Choroid plexus epithelial cell (primary cell): ENCODE measurements at places on chromosomes 4 and X.

DNA sequence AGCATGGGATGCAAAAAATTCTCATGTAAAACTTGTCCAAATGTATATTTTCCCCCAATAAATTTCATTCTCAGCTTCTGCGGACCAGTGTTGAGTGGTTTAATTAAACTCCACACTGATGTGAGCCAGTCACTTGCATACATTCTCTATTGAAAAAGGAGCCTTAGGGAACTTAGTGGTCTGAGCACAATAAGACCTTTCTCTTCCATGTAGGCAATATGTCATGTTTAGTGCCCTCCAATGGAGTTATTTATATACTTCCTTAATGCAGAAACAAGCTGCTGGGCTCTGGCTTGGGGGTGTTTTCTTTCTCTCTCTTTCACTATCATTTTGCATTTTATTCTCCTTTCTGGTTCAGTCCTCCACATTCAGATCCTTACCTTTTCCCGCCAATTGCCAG is 196.9 kb downstream of the ANAPC10 start:
- no peak for DNase-seq

DNA sequence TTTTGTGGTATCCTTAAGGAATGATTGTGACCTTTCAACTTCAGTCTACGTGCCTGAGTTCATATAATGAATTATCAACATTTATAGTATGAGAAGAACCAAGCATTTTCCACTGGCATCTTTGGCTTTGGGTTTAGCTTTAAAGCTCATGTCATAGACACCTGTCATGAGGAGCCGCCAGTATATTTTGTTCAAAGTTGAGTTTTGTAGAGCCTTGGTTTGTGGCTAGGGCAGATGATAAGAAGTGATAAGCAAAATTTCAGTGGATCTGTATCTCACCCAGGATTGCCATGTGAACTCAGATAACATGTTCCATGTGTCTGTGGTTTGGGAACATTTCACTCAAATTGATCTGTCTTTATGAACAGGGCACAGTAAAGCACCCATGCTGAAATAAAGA is 873.2 kb downstream of the STPG2 start:
- DNase-seq, result no peak

DNA sequence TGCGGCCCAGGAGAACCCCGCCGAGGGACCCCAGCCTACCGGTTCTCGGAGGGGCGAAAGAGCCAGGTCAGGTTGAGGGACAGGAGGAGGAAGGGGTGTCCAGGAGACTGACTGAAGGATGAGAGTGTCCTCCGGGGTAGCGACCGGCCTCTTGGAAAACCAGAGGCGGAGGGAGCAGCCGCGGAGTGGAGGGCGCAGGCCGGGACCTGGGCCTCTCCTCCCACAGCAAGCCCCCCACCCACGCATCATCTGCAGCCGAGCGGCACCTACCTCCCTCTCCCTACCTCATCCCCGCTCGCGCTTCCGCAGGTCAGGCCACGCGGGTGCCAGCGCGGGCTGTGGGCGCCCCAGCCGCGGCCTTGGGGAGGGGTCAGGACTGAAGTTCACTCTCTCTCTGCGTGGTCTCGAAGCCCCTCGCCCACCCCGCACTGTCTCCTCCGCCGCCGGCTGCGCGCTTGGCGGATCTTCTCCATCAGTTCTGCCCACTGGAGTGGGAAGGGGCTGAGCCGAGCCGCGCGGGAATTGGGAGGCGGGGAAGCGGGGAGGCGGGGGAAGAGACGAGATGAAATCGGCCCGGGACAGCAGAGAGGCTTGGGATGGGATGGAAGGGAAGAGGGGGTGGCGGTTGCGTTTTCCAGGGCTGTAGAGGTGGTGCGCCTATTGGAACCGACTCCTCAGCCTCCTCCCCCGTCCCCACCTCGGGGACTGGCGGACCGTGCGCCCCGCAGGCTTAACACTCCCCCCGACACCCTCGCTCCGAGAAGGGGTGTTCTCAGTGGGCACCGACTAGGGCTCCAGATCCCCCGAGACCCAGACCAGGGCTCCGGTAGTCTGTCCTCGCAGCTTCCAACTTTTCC is 1.8 kb downstream of the NLGN4X start:
- no peak for DNase-seq

GRCh38 chr4:184476695-184477094 is 2.3 kb upstream of the IRF2 start:
- DNase-seq, result no peak

DNA sequence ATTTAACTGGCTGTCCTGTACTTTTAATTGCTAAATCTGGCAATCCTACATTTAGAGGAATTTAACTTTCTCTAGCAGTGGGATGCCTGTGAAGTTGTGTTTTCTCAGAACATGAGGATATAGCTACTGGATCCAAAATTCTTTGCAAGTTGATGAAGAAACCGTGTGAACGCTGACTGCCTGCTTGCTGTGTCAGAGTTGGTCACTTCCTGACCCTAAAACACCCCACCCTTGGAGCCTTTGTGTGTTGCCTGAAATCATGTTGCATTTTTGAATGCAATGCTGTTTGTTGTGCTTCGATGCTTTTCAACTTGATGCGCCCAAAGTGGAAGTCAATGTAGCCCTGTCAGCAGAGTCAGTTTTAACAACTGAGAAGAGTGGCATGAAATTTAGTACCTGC is 211.2 kb downstream of the ANK2 start:
- DNase-seq, result no peak

DNA sequence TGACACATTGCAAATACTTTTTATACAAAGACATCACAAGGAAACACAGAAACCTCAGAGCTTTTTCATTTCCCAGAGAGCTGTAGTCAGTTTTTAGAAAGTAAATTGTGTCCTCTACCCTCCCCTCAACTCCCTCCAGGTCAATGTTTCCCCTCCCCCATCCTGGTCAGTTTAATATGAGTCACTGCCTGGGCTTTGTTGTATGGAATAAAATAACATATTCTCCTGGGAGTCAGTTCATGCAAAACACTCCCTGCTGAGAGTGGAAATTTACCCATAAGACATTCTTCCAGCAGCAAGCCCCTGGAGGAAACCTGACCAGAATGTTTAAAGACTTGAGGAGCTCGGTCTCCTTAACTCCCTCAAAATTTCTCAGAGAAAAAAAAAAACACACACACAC is 270.1 kb upstream of the LDB2 start:
- peak; percentile 95 for DNase-seq

GRCh38 chr4:80036949-80037685 is 35.9 kb downstream of the ANTXR2 start:
- peak; percentile 95 for DNase-seq

- DNase-seq, result no peak
Observed at GRCh38 chr4:5979981-5980380, 38.2 kb downstream of the C4orf50 start.

DNA sequence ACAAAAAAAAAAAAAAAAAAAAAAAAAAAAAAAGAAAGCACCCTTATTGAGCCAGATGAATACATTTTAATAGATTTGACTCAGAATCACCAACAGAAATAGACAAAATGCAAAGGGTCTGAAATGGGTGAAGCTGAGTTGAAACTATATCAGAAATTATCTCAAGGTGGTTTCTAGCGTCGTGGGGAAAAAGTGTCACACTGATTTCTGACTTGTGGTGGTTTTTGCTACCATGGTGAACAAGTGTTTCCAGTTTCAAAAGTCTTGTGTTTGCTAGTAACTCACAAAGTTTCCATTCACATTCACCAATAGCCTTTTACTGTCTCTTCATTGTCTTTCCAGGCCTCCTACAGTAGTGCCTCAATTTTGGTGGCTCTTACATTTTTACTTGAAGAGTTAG is 135.5 kb downstream of the ARHGAP24 start:
- DNase-seq, result no peak

GRCh38 chr4:21522296-21522695 is 426.3 kb downstream of the KCNIP4 start:
- DNase-seq, result no peak

- no peak for DNase-seq
Observed at GRCh38 chr4:106978046-106978774, 57.9 kb downstream of the DKK2 start.

DNA sequence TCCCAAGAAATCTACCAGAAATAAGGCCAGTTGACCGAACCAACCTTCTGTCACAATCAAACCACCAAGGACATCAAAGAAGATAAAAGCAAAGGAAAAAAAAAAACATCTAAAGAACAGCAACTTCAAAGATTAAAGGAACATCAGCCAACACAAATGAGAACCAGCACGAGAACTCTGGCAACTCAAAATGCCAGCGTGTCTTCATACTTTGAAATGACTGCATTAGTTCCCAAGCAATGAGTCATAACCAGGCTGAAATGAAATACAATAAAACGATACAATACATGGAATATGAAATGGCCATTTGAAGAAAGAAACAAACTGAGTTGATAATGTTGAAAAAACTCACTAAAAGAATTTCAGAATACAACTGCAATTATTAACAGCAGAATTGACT is 611.6 kb upstream of the GRIA3 start:
- DNase-seq, result no peak

GRCh38 chr4:104490096-104490769 is 4.5 kb downstream of the CXXC4 start:
- no peak for DNase-seq

DNA sequence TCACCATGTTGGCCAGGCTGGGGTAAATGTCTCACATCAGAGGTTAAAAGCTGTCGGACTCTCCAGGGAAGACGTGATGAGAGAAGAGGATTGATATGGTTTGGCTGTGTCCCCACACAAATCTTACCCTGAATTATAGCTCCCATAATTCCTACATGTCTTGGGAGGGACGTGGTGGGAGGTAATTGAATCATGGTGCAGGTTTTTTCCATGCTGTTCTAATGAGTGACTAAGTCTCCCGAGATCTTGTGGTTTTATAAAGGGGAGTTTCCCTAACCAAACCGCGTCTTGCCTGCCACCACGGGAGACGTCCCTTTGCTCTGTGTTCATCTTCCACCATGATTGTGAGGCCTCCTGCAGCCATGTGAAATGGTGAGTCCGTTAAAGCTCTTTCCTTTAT is 64.4 kb downstream of the ASMT start:
- peak; percentile 6 for DNase-seq

- DNase-seq, result no peak
Observed at GRCh38 chr4:150216726-150217125, 138.5 kb downstream of the DCLK2 start.

DNA sequence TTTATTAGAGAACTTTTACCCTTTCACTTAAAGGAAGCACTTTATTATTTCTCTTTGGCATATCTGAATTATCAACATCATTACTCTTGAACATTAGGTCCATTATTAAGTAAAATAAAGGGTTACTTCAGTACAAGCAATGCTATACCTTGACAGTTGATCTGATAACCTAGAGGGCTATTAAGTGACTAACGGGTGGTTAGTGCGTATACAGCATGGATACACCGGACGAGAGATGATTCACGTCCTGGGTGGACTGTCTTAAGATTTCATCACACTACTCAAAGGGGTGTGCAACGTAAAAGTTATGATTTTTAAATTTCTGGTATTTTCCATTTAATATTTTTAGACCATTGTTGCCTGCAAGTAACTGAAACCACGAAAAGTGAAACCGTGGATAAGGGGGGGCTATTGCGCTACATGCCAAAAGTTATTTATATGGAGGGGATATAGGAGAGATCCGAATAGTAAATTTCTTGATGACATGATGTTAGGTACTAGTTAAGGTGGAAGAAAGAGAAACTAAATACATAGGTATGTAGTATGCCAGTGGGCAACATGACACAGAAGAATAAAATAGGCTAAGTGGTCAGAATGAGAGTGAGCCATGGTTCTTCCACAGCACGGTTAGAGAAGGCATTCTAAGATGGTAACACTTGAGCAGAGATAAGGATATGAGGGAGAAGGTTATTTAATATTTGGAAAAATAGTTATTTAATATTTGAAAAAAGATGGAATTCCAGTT is 230.8 kb upstream of the ANKRD50 start:
- peak; percentile 83 for DNase-seq

DNA sequence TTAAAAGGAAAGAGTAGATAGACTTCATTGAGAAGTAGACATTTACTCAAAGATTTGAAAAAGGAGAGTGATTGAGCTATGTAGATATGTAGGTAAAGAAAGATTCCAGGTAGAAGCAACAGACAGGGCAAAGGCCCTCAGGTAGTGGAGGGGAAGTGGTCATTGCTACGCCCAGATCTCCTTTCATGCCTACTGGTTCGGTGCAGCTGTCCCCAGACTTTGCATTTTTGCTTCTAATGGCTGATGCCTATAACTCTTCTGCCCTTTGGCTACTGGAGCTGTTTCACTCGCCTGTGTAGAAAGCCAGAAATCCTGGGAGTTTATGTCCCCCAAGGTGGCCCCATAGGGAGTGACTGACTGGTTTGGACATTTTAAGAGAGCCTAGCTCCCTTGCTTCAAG is 16.9 kb upstream of the ARMCX2 start:
- DNase-seq, result no peak

DNA sequence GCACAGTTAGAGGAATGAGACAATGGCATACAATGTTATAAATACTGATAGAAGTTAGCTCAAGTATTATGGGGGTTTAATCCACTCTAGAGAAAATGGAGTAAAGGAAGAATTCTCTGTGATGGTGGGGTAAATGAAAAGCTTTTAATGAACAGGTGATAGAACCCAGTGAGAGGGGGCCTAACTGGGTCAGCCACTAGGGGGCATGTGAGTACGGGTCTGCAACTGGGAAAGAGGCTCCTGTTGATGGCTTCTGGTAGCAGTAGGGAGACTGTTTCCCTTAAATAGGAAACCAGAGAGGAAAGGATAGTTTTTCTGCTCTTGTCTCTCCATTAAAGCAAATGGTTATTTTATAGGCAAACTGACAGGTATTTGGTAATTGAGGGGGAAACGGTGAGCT is 132.8 kb upstream of the GPR101 start:
- DNase-seq, result no peak

GRCh38 chrX:63747331-63747730 is 37.7 kb downstream of the ARHGEF9 start:
- peak; percentile 83 for DNase-seq

- DNase-seq, result peak; percentile 84
Observed at GRCh38 chrX:13220916-13221315, 98.9 kb downstream of the ATXN3L start.

DNA sequence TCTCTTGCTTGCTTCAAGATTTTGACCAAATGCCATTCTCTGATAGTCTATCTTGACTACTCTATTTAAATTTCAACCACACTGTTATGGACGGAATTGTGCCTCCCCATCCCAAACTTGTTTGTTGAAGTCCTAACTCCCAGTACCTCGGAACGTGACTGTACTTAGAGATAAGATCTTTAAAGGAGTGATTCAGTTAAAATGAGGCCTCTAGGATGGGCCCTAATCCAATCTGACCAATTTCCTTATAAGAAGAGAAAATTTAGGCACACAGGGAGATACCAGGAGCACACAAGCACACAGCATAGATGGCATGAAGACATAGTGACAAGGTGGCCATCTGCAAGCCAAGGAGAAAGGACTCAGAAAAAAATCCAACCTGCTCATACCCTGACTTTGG is 269.9 kb downstream of the KCNIP4 start:
- DNase-seq, result no peak

DNA sequence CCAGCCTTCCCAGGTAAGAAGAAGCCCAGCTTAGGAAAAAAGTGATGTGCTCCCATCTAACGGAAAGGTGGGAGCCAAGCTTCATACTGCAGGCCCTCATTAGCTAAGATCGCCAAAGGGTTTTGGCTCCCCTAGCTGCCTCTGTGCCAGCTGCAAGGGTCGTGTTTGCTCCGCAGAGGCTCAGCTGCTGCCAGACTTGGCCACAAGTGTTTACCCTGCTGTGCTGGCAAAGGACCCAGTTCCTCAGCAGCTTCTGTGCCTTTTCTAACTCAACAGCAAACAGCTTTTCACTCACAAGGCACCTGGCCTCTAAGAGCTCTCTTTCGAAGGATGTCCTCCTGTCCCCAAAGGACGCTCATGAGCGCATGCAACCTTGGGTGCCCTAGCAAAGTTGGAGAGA is 12.2 kb upstream of the VMA21 start:
- no peak for DNase-seq
